ENCODE measurements at places on chromosomes 12 and 14.

- DNase-seq, result no peak
These were observed 885.5 kb upstream of the FOXG1 start for GRCh38 chr14:27881063-27881462.

DNA sequence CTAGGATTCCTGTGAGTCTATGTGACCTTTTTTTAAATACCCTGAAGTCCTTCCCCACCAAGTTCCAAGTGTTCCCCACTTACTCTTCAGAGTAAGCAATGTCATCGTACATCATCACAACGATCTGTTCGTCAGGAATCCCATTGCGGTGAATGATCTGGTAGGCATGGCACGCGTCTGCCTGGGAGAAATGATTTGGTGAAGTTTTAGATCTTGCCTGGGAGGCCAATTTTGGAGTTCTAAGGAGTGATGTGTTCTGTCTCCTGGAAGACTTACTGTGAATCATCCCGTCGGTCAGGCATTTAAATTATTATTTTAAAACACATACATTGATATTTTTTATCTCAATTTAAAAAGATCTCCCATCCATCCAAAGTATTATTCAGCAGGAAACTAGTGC is 29.8 kb downstream of the LGMN start:
- DNase-seq, result no peak

- no peak for DNase-seq
These were observed 21.6 kb downstream of the SOX5 start for GRCh38 chr12:23927907-23928306.

- DNase-seq, result no peak
These were observed 35.3 kb downstream of the PRKD1 start for GRCh38 chr14:29892327-29892726.

DNA sequence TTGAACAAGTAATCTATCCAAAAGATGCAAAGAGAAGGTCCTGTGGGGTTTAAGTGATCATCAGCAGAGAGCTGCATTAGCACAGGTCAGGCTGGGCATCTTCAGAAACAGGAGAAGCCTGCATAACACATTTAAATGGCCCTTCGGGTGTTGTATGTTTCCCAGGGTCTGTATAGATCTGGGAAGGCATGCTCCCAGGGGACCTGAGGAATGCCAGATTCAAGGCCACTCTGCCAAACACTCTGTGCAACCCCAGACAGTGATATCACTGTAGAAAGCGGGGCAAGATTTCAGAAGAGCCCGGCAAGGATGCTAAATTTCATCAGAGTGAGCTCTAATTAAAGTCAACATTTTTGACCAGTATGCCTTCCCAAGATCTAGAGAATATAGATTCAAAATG is 92.9 kb downstream of the ARMH4 start:
- DNase-seq, result no peak

DNA sequence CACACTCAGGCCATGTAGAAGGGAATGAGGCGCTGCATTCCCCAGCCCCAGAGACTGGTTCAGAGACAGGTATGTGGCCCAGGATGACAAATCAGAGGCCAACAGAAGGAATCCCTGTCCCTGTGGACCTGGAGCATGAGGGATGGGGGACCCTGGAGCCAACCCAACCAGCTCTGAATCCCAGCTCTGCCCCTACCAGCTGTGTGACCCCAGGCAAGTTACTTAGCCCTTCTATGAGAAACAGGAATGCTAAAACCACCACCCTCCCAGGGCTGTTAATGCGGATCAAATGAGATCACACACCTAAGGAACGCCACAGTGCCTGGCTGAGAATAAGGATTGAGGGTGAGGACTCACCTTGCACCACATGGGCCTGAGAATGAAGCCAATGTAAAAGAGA is 15.6 kb downstream of the ITPK1 start:
- DNase-seq, result no peak

GRCh38 chr12:120224304-120225199 is 23.6 kb upstream of the RPLP0 start:
- DNase-seq, result no peak
